ENCODE measurements at places on chromosomes 7 and 10.

GRCh38 chr7:18976715-18977471 lies 140.5 kb downstream of the TWIST1 start:
- DNase-seq: no peak

DNA sequence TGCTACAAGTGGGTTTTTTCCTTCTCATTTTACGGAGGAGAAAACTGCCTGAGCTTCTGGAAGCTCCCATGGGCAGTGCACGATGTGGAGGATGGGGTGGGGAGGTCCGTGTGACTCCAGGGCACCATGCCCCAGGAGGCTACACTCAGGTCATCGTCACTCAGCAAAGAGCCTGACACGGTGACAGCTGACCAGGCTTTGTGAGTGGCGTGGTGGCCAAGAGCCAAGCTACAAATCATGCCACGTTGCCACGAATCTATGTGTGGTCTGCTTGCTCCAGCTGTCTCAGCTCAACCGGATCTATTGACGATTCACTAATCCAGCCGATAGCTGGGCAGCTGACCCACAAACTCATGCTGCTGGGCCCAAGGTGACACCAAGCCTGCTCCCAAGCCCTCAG lies 27.6 kb upstream of the C10orf71 start:
- DNase-seq: no peak

GRCh38 chr10:98357194-98357822 lies 57.7 kb downstream of the PYROXD2 start:
- DNase-seq: no peak

DNA sequence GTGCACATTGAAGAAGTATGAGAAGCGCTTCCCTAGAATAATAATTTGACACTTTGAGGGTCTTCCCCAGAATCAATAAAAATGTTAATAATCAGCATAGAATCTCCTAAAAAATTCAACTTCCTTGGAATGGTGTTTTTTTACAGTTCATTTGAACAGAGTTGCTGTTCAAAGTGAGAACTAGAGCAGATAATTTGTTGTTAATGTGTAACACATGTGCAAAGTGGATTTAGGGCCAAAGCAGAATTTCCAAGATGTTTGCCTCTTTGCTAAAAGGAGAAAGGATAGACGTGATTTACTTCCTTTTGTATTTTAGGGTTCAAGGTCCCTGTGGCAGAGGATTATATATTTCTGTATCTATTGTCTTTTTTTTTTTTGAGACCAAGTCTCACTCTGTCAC lies 73.8 kb downstream of the ZNF277 start:
- DNase-seq: no peak

DNA sequence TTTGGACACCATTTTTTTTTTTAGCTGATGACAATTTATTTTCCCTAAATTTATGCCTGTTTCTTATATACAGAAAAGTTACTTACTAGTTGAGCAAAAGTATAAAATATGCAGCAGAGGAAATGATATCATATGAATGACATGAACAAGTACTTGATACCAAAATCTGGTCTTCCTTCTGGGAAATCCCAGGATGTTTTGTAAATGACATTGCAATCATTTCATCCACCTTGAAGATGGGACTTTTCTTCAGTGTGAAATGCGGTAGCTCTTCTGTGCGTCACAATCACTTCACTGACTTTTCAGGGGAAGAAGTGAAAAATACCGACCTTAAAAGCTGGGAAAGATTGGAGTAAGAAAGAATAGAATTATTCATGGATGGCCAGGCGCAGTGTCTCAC lies 23.8 kb downstream of the C1QL3 start:
- DNase-seq: no peak

DNA sequence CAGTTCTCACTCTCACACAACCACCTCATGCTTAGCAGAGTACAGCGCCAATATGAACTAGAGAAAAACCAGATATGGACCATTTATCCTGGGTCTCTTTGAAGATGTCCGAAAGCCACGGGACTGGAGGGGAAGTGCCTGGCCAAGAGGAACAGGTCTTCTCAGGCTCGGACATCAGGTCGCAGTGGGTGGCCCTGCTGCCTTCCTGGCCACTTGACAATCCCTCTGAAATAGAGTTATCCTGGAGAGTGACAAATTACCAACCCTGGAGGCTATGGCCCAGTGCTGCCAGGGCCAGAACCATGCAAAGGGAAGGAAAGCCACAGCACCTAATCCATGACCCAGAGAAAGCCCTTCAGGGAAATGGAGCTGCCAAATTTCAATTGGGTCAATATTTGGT lies 646.8 kb upstream of the NRP1 start:
- DNase-seq: no peak

All from stimulated activated naive CD4-positive, alpha-beta T cell (primary cell).